Stimulated activated CD4-positive, alpha-beta T cell treated with anti-CD3 and anti-CD28 coated beads, Interleukin-15, amount 100 ng/mL, for 48 hours (primary cell): ENCODE measurements at places on chromosomes 6 and 20.

- no peak for DNase-seq
Measured at GRCh38 chr6:64175296-64175695, 539.7 kb downstream of the PHF3 start.

DNA sequence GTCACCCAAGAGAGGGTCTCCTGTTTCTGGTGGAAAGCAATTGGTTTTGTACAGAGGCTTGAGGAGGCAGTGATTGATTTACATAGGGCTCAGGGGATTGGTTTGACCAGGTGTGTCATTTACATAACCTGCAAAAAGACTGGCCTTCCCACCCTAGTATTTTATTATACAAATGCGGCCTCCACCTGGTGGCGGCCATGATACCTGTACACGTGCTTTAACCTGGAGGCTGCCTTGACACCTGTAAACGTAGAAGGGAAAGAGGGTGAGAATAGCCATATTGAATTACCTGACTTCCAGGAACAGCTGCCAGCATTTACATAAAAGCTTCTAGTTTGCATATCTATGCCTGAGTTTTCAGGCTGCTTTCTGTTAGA lies 48.7 kb downstream of the HLA-DPB1 start:
- DNase-seq = no peak

DNA sequence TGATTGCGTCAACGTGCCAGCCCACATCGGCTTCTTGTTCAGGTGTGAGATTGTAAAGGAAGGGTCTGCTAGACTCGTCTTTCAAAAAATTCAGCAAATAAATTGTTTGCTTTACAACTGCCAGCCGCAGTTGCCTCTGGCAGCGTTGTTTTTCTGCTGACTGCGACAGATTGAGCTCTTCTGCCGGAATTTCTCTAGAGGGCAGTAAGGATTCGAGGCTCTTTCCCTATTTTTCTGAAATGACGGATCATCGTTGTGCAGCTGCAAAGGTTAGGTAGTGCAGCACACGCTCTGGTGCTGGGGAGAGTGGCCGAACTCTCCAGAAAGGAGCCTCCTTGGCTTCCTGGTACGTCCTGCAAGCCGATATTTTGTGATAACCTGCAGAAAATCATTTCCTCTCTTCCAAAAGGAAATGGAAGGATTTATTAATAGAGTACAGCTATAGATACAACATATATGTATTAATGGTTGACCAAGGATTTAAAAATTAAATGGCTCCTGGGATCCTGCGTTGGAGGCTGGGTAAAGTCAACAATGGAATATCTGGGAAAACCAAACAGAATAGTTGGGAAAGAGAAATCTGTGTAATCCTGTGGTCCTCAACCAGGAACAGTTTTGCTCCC lies 121.9 kb upstream of the ZFP64 start:
- DNase-seq = no peak

DNA sequence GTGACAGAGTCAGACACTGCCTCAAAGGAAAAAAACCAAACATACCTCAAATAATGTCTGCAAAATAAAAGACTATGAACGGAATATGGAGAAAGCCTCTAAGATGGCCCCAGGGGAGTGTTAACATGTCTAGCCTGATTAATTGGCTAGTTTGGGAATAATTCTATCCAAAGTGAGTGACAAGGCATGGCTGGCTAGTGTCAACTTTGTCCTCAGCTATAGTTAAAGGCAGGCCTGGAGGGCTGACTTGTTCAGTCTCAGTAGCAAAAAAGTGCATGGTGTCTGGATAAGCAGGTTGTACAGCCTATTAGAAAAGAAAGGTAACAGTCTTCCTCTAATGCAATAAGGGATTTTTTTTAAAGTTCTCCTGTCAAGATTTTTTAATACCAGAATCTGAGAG lies 32.7 kb downstream of the GCNT2 start:
- DNase-seq = no peak

DNA sequence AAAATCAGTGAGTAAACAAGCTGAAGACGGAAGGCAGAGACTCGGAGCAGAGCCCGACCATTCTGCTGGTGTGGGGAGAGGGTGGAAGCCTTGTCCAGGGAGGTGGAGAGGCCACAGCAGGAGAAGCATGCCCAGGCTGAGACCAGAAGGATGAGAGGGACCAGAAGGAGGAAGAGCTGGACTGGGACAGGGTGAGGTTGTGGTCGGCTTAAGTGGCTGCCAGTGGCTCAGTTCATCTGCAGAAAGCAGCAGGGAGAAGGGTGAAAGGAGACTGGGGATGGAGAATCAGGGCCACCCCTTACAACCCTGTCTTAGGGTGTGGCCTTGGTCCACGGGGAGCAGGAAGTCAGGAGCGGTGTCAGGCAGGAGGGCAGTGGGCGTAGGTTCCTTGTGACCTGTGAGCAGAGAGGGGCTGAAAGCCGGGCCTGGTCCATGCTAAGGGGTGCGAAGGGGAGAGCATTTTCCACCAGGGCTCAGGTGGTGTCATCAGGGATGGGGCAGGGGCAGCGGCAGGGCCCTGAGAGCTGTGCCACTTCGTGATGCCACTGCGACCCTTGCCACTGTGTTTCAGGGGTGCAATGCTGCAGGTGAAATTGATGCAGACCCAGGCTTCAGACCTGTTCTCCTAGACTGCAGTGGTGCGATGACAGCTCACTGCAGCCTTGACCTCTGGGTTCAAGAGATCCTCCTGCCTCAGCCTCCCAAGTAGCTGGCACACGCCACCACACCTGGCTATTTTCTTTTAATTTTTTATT lies 81.1 kb downstream of the TTLL2 start:
- DNase-seq = no peak

GRCh38 chr6:143689852-143690251 lies 12.1 kb downstream of the PHACTR2 start:
- no peak for DNase-seq

GRCh38 chr6:96724641-96725040 lies 112.6 kb downstream of the GPR63 start:
- DNase-seq = no peak

GRCh38 chr6:12012558-12013306 lies 620 bp downstream of the HIVEP1 start:
- peak; percentile 68 for DNase-seq

DNA sequence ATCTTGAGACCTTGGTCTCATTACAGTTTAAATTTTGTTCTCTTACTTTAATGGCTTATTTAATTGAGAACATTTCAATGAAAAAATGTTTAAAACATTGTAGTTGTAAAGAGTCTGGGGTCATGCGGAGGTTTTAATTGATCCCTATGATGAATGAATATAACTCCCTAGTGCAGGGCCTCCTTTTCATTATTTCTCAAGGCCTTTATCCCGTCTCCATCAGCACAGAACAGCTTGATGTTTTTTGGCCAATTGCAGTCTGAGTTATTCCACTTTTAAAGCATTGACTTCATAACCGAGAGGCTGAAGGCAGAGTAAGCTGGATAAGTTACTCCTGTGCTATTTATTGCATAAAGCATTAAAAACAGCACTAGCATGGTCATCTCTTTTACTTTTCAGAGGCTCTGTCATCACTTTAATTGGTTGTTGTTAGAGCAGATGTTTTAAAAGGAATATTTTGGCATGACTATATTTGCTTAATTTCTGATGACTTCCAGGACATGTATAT lies 83.4 kb downstream of the DTD1 start:
- no peak for DNase-seq

GRCh38 chr20:37502654-37503053 lies 18.4 kb upstream of the NNAT start:
- DNase-seq = no peak

DNA sequence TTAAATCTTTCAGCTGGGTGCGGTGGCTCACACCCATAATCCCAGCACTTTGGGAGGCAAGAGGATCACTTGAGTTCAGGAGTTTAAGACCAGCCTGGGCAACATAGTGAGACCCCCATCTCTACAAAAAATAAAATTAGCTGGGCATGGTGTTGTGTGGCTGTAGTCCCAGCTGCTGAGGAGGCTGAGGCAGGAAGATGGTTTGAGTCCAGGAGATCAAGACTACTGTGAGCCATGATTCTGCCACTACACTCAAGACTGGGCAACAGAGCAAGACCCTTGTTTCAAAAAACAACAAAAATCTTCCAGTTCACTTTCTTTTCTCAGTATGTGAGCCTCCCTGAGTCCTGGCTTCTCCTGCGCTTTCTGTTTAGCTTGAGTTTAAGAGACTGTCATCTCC lies 7.9 kb downstream of the SDHAF4 start:
- DNase-seq = no peak

- DNase-seq = no peak
Measured at GRCh38 chr6:46586906-46587305, 65.7 kb downstream of the CYP39A1 start.

GRCh38 chr6:167452338-167453081 lies 127.6 kb downstream of the TTLL2 start:
- DNase-seq = no peak

- DNase-seq = peak; percentile 52
Measured at GRCh38 chr20:46089167-46089416, 670 bp downstream of the NCOA5 start.

DNA sequence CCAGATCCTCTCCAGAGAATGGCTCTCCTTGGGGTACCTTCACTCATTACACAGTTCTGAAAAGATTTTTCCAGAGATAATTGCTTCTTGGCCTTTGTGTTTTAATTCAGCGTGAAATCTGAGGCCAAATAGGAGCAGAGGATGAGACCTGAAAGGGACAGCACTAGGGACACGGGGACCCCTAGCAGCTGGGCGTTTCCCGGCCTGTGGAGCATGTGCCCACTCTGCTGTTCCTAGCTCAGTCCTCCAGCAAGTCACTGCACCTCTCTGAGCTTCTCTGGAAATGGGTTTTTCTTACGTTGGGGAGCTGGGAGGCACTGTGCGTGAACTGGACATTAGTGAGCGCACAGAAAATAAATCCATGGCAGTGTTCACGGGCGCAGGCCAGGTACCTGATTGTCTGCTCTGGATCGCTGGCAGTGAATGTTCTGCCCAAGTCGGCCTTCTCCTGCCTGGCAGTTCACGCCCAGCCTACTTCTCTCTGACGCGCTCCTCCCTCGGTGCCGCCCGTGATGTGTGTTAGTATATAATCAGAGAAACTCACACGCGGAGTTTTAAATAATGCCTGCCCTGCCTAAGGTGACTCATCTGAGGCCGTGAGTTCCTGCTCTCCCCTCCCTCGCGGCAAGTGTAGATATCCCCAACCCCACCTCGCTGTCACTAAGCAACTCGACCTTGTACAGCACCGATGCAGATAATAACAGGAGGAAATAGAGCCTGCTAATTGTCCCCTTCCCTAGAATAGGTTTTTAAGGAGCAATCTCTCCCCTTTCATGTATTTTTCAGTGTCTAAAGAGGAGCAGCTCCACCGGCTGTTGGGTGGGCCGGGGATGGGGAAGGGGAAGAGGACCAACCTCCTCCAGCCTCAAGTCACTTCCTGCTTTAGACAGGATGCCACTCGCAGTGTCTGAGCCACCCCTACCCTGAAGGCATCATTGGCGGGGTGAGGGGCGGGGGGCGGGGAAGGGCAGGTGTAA lies 2.7 kb upstream of the TUBB2A start:
- DNase-seq = no peak

DNA sequence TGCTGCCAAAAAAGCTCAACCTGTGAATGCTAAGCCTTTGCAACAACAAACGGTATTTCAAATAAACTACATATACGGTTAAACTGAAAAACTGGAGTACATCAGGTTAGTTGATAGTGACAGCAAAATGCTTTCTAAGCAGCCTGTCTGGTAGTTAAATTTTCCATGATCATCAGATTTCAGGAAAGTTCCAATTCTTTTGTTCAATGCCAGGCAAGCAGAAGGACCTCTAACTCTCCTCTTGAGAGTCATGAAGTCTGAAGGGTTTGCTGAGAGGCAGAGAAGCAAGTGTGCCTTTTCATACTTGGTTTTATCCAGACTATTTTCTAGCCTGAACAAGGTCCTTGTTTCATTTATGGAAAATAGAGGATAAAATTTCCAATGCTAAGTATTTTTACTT lies 4.5 kb downstream of the FLRT3 start:
- no peak for DNase-seq

GRCh38 chr6:156313037-156313436 lies 464.1 kb upstream of the ARID1B start:
- DNase-seq = no peak

DNA sequence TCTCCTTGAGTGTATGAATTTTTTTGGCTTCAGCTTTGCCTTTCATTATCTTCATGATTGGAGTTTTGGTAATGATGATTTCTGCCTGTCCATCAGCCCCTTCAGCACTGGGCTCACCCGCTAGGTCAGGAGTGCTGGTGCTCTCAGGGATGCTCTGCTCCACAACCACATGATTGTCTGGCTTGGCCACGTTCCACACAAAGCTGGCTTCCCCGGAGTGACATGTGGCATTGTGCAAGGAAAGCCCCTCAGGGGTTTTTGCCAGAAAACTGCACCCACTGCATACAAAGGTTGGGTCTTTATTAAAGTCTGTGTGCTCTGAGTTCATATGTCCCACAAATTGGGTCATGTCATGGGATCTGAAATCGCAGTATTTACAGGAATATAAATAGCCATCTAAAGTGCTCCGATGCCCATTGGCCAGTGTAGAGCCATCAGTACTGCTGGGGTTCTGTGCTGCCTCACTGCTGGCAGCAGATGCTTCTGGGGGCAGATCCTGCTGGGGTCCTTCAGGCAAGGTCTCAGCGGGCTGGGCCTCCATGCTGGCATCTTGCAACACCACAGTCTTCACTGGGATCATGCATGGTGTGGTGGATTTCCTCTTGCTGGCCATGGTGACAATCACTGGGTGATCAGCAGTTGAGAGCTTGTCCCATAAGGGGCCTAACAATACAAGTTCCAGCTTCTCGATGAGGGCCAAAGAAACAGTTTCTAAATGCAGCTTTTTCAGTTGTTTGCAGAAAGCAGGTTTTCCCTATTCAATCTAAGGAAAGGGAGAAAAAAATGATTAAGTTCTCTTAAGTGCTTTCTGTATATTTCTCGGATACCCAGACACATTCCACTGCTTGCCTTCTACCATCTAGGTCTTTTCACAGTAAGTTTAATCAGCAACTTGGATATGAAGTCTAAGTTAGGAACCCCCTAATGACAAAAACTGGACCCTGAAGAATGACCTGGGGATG lies 67.2 kb downstream of the PLCG1 start:
- no peak for DNase-seq

DNA sequence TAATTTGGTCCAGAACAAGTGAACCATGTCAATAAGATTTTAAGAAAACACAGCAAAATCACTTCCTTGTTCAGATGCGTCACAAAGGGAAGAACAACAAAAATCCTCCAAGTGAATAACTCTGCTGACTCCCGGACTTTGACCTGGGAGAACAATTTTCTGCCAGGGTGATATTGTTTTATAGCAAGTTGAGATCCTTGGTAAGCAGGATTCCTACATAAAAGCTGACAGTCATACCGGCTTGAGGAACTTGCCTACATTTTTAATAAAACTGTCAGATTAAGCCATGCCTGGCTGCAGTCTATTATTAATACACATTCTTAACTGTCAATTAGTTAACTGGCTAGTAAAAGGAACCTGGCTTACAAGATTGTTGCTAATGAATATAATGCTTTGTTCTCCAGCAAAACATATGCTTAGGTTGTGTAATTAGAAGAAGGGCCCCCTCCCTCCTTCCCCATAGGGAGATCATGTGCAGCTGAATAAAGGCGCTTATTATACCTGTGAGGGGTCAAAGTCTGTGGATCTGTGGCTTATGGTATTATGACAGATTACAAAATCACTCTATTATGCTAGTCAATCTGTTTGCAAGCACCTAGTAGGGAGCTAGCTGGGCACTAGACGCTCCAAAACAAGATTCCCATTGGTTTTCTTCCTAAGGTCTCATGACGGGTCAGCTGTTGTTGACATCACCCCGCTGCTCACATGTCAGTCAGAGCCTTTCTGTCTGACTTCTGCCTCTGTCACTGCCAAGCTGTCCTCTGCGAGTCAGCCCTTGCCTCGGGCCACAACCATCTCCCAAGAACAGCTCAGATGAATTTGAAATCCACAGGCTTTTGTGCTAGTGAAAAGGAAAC lies 44.6 kb upstream of the SEC63 start:
- DNase-seq = no peak

GRCh38 chr6:56043076-56043475 lies 167.7 kb upstream of the BMP5 start:
- DNase-seq = no peak

GRCh38 chr6:85364344-85364743 lies 85.5 kb upstream of the NT5E start:
- DNase-seq = no peak
